B cell (primary cell): ENCODE measurements at places on chromosomes 1 and 21.

GRCh38 chr1:117629625-117630422 is 24.0 kb downstream of the TENT5C start:
- no peak for DNase-seq

- no peak for DNase-seq
Measured at GRCh38 chr1:42950116-42950481, 8.6 kb downstream of the SLC2A1 start.

DNA sequence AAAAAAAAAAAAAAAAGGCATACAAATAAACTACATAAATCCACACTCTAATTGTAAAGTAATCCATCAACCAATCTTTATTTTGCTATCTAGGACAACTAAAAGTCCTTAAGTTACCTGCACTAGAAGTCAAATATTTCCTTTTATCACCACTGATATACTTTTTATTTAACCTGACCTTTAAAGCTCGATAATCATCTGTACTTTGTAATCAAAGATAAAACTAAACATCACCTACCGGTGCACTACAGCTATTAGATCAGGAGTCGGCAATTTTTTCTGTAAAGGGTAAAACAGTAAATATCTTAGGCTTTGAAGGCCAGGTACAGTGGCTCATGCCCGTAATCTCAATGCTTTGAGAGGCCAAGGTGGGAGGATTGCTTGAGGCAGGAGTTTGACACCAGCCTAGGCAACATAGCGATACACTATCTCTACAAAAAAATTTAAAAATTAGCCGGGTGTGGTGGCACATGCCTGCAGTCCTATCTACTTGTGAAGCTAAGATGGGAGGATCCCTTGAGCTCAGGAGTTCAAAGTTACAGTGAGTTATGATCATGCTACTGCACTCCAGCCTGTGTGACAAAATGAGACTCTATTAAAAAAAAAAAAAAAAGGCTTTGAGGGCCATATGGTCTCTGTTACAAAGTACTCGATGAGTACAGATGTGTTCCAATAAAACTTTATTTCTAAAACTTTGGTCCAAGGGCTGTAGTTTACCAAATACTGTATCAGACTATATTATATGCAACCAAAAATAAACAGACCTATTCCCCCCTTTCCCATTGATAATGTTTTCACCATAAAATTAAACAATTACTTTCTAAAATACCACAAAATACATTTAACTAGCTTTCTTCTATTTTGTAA is 47.1 kb downstream of the TESK2 start:
- DNase-seq: no peak

DNA sequence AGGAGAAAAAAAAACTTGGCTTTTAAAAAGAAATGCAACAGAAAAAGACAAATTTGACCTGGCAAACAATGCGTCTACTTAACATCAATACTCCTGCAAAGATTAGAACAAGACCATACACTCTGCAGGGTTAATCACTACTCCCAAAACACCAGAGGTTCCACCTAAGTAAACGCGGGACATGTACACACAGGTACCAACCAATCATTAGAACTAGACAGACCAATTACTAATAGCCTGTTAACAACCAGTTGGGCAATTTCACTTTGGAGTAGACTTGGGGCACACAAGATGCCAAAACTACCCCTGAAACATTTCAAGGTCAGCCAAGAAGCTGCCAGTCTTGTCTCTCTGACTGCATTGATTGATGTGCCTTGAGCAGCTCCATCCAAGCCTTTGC is 125.8 kb downstream of the RRAGC start:
- no peak for DNase-seq
